ENCODE measurements at places on chromosomes 3 and 15.

DNA sequence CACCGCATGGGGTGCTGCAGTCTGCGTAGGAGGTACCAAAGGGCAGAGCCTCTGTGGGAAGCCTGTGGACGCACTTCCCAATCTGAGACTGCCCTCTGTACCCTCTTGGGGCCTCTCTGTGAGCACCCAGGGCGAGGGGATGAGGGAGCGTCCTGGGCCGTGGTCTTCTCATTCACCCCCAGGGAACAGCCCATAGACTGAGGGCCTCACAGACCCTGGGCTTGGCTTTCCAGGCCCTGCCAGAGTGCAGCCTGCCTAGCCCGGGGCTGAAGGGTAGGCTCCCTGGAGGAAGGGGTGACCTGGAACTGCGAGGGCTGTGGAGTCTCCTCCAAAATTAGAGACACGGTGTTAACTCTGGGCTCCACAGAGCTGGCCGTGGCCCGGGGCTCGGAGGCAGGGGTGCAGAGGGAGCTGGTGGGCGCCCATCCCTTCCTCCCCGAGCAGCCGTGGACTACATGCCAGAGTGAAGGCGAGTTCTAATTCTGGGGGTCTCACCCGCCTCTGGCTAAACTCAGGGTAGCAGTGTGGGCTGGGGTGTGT lies 468 bp upstream of the SPTBN5 start:
- DNase-seq, result no peak

DNA sequence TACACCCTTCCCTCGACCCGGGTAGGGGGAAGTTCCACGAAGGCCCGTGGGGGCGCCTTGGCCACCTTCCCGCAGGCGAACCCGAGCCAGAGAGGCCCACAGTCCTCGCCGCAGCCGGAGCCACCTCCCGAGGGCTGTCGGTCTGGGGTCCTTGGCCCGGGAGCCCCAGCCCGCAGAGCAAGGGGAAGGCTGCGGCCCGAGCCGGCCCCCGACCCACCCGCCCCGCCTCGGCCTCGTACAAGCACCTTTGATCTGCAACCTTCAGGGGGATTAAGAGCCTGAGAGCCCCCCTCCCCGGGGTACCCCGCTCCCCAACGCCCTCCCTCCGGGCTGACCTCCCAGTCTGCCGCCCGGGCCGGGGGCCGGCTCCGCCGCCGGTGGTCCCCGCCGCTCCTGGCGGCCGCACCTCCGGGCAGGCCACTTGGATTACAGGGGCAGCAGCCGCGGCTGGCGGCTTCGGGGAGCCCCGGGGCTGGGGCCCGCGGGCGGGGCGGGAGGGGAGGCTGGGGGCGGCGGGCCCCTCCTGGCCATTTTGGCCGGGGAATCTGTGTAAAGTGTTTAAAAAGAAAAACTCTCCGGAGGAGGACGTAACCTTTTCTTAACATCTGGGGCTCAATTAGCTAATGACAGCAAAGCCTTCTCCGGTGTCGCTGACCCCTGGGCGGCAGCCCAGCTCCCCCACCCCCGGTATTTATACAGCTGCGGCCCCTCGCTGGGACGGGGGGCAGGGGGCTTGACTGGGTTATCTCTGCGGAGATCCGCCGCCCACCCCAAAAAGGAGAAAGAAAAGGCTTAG lies 40.2 kb downstream of the EPHB3 start:
- DNase-seq, result no peak

GRCh38 chr15:52789601-52790168 lies 451 bp downstream of the ONECUT1 start:
- no peak for DNase-seq

DNA sequence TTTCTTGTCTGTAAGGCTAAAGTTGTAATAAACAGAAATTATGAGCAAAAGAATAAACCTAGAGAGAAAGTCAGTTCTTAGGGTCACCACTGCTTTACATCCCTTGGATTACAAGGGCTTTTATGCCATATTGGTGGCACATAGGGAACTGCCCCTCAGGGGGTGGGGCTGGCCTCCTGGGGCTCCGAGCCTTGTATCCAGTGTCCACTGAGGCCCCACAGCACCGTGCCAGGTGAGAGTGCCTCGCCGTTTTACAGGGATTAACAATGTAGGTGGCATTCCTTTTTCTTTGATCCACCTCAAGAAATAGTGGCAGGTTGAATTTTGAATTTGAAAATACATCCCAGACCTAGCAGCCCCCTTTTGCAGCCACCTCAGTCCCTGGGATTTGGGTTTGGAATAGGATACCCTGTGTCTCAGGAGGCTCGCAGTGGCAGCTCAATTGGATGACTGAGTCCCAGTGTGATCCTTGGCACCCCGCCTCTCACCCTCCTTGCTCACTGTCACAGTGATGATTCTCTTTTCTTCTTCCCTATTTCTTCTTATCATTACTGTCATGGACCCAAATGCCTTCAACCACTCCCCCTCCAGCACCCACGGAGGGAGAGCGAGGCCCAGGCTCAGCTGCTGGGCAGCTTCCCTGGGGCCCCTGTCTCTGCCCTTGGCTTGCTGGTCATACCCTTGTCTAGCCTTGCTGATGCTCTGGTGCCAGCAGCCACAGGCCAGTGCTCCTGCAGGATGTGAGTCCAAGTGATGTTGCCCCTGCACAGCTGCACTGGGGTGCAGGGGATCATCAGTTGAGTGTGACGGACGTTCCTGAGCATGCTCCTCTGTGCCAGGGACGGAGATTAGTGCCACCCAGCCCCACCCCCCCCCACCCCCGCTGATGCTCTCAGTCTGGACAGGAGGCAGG lies 137.9 kb downstream of the DNAJB8 start:
- no peak for DNase-seq

DNA sequence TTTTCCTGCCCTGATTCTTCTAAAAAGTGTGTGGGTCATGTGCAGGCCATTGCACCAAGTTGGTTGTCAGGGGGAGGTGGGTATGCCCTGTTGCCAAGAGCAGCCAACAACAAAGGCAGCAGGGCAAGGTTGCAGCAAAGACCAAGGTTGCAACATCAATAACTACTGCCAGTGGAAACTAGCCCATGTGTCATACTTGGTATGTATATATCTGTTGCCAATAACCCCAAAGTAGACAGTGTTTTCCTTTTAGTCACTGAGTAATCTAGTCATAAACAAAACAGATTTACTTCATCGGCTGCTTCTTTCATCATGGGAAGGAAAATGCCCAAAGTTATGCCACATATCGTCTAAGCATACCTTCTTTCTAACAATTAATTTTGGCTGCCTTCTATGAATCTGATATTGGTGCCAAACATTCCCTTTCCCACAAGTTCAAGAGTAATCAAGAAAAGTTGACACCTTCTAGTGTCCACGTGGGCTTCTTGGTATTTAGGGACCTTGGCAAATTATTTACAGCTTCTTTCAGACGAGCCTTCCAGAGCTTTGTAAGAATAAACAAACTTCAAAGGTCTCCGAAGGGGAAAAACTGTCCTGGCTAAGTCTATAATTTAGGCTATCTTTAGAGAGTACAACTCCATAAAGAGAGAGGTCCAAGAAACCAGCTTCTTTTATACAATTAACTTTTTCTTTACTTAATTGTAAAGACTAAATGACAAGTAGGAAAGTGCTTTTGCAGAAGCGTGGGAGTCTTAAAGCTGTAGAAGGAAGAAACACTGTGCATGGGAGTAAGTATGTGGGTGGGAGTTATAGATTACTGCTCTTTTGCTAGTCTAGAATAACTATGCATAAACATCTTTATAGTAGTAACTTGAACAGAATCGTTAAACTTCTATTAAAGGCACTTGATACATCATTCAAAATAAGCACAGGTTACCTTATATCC lies 10.0 kb upstream of the MBNL1 start:
- DNase-seq, result peak; percentile 90

- no peak for DNase-seq
Observed at GRCh38 chr3:184005941-184006507, 11.7 kb downstream of the ABCC5 start.

GRCh38 chr3:132164469-132165092 lies 129.8 kb upstream of the CPNE4 start:
- no peak for DNase-seq

DNA sequence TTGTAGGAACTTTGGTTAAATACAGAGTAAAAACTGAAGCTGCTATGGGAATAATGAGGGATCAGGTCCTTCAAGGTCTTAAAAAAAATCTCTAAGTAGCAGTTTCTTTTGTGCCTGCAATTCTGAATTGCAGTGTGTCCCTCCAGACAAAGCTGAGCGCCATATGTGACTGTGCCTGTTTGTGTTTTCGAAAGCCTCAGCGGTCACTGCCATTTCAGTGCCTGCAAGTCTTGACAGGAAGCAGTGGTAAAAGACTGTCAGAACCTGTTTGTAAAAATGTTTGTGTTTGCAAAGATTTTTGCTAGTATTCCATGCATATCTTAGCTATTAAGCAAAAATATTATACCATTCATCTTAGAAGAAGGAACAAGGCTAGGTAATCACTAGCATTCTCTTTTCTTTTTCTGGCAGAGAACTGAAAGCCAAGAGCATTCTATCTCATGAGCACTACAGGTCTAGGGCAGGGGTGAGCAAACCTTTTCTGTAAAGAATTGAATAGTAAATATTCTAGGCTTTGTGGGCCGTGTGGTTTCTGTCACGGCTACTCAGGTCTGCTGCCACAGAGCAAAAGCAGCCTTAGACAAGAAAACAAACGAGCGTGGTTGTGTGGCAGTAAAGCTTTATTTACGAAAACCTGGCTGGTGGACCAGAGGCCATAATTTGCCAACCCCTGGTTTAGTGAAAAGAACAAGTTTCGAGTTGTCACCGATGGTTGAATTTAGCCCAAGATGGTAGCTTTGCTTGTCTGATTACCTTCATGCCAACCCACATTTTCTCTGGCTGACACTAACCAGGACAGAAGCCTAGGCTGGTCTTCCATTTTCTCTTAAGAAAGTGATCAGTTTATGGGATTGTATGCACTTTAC lies 134.4 kb downstream of the CACNA1D start:
- no peak for DNase-seq

DNA sequence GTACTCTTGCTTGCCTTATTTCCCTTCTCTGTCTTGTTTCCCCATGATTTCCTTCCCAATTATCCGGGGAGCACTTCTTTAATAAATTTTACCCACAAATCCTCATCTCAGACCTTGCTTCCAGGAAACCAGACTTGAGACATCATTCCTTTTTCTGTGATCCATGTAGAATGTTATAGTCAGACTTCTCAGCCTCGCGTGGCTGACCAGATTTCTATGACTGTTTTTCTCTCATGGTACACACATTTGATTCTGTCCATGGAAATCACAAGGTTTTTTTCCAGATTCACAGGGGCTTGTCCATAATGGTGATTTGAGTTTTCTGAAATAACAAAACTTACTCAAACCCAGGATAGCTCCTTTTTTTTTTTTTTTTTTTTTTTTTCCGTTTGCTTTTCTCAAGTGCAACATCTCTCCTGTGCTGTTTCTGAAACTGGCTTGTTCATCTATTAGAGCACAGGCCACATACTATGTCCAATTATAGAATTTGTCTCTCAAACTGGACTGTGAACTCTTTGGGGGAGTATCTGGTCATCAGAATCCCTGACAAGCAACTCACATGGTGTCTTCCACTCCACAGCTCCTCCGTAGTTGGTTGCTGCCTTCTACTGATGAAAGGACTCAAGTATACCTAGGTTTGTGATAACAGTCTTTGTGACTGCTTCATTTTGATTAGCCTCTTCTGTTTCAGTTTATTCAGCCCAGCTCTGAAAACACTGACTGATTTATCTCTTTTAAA lies 50.8 kb downstream of the RBMS3 start:
- no peak for DNase-seq

DNA sequence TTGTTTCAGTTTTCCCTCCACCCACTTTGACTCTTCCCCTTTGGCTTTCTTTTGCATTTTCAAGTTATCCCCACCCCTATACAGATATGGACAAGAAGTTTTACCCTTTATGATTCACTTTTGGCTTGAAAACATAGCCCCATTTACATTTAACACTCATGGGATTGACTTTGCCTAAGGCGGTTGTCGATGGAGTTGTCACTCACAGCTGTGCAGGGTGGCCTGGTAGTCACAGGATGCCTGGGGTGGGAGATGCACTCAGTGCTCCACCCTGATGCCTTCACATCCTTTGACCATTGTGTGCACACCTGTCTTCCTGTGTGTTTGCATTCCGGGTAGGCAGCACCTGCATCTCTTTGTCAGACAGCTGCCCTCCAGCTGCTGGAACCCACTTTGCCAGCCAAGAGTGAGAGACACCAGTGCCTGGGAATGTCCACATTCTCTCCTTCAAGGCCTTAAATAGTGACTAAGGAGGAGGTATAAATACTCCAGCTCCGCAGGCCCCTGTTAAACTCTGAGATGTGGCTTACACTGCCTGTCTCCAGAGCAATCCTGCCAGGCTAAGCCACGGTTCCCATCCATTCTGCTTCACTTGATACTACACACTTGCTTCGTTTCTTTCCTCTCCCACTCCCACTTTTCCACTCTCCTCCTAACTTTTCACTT lies 191.5 kb upstream of the SLC24A5 start:
- no peak for DNase-seq

- DNase-seq, result no peak
Observed at GRCh38 chr3:52397676-52398399, 47.1 kb downstream of the SEMA3G start.

GRCh38 chr3:172300862-172301261 lies 147.4 kb downstream of the GHSR start:
- DNase-seq, result no peak

DNA sequence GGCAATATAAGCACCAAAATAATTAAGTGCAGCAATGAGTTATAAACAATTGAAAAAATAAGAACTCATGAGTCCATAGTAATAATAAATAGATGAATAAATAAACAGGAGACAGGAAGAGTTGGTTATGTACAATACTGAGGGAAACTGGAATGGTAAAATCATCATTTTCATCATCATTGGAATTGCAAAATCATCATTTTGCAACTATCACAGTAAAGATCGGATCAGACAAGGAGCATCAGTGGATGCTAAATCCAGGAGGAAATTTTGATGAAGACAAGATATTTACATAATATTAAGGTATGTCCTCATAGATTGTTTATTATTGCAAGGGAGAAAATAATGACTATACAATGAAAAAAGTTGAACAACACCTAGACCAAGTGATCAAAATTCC lies 38.8 kb upstream of the ACAN start:
- no peak for DNase-seq

- DNase-seq, result no peak
Observed at GRCh38 chr3:72070005-72070404, 285.1 kb upstream of the PROK2 start.

DNA sequence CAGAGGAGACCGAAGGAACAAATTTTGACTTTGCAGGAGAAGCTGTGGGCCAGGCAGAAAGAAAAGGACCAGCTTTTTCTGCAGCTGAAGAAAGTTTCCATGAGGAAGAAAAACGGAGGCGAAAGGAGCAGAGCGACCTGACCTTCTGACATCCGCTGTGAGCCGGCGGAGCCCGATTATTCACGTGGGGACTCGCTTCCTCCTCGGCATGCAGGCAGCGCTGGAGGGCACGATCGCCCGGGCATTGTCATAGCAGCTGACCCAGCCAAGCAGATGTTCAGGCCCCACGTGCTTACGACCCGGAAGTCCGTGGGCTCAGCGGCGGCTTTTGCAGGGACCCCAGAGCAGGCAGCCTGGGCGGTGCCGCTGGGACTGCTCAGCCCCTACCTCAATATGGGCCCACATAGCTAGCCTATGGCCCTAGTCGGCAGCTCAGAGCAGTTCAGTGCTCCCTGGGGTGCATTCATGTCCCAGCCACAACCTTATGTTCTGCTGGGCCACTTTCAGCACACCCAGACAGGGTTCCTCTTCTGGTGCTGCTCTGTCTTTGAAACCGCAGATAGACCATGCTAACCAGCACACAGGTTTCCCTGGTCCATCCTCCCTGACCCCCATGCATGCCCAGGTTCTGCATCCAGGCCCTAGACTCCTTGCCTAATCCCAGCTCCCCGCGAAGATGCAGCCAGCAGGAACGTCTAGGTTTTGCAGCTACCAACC lies 10.5 kb upstream of the EIF4A2 start:
- peak; percentile 58 for DNase-seq

All from CD4-positive, alpha-beta T cell treated with Interleukin-15 for 4 hours (primary cell).